ENCODE measurements at places on chromosomes 7 and 10. TPM values are rescaled to one million over a fixed set of nuclear protein-coding genes. Genes with fewer than 3 reads are reported as not detected.

SHH gene
- total RNA-seq = 0.13 TPM

WASL gene
- 15.0 TPM for total RNA-seq

VWDE gene
- 3.6 TPM for total RNA-seq

GATA3 gene
- under 0.01 TPM for total RNA-seq

NPC1L1 gene
- under 0.01 TPM for total RNA-seq

HK1 gene
- 170 TPM for total RNA-seq

C7orf33 gene
- not detected for total RNA-seq

GSAP gene
- 10.3 TPM for total RNA-seq

TMEM184A gene
- 43.8 TPM for total RNA-seq

ASAH2B gene
- total RNA-seq = 5.9 TPM

PAOX gene
- 9.6 TPM for total RNA-seq

TMEM236 gene
- total RNA-seq = under 0.01 TPM

ZPBP gene
- total RNA-seq = not detected

UNCX gene
- total RNA-seq = not detected

STAG3 gene
- total RNA-seq = 0.13 TPM

LIPK gene
- 0.13 TPM for total RNA-seq

TMED4 gene
- 119 TPM for total RNA-seq

RBP3 gene
- not detected for total RNA-seq

FAM241B gene
- total RNA-seq = 4.6 TPM

CXCL12 gene
- total RNA-seq = under 0.01 TPM

NRP1 gene
- 21.6 TPM for total RNA-seq

Data from bronchial epithelial cell (primary cell).